Esophagus squamous epithelium (tissue), 5 donors: ENCODE measurements at places on chromosomes 6 and 20.

DNA sequence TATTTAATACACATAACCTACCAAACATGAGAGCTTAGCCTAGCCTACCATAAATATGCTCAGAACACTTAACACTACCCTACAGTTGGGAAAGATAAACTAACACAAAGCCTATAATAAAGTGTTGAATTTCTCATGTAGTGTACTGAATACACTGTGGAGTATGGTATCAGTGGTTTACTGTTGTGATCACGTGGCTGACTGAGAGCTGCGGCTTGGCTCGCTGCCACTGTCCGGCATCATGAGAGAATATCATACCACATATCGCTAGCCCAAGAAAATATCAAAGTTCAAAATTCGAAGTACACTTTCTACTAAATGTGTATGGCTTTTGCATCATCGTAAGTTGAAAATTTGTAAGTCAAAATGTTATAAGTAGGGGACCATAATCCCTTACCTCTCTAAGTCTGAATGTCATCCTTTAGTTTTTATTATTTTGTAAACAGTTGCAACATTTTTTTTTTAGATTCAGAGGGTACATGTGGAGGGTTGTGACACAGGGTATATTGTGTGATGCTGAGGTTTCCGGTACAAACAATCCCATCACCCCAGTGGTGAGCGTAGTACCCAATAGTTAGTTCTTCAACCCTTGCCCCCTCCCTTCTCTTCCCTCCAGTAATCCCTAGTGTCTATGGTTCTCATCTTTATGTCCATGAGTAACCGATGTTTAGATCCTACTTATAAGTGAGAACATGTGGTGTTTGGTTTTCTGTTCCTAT, 14.6 kb upstream of the TAAR1 start:
- DNase-seq = no peak

DNA sequence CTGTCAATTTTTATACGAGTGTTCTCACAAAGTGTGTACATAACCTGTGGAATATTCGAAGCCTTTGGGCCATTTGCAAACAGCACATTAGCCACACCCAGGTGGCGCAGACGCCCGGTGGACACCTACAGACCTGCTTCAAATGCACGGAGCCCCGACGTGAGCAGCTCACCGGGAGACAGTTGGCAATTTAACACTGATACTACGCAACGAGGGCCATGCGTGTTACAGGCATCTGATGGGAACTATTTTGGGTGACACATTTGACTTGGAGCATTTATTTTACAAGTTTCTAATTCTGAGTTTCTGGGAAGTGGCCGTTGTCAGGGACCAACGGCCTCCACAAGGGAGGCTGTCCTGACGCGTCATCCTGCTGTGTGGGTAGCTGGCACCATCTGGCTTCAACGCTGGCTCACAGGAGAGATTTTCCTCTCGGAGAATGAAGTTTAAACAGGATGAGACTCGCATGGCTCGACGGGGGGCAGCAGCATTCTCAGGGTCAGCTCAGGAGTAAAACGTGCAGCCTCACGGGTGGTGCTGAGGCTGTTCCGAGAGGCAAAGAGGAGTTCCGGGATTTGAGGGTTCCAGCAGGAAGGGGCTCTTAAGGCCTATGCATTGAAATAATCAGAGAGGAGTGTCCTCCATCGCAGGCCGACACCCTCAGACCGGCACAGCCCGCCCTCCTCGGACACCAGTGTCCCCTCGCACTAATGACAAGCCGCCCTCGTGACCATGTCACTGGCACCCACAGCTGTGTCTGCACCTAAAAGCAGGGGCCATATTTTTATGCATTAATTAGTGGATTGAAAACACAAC, 207.4 kb downstream of the DLL1 start:
- no peak for DNase-seq

- no peak for DNase-seq
Observed at GRCh38 chr20:18005170-18005989, 36.6 kb downstream of the MGME1 start.

DNA sequence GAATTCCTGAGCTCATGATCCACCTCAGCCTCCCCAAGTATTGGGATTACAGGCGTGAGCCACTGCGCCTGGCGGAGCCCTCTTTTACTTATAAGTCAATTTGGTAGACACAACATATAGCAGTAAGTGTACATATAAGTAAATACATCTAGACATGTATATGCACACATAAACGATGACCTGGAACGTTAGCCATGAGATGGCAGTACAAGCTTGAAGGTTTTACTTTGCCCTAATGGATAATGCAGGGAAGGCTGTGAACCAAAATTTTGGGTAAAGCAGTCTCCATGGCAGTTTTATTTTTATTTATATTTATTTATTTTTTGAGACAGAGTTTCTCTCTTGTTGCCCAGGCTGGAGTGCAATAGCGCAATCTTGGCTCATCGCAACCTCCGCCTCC, 2.4 kb upstream of the GNMT start:
- DNase-seq = no peak

DNA sequence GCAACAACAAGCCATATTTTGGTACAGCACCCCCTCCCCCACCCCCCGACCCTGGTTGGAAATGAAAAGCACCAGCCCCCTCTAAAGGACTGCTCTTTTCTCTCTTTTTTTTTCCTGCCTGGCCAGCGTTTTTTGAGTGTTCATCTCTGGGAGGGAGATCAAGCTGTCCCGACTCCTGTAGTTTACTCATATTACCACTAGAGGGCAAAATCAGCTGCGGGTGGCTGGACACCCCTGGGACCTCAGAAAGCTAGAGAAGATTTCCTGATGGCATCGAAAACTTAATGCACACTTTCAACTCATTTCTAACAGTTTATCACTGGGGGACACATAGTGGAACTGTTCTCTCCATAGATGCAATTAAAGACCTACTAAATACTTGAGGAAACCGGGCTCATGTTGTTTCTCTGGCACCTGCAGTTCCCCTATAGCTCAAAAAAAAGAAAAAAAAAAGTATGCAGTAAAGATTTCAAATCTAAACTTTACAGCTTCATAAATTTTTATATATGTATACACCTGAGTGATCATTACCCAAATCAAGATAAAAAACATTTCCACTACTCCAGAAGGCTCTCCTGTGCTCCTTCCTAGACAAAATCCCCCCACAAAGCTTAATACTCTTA, 24.4 kb downstream of the CNBD2 start:
- no peak for DNase-seq

- no peak for DNase-seq
Observed at GRCh38 chr6:6515691-6516607, 72.6 kb upstream of the LY86 start.

DNA sequence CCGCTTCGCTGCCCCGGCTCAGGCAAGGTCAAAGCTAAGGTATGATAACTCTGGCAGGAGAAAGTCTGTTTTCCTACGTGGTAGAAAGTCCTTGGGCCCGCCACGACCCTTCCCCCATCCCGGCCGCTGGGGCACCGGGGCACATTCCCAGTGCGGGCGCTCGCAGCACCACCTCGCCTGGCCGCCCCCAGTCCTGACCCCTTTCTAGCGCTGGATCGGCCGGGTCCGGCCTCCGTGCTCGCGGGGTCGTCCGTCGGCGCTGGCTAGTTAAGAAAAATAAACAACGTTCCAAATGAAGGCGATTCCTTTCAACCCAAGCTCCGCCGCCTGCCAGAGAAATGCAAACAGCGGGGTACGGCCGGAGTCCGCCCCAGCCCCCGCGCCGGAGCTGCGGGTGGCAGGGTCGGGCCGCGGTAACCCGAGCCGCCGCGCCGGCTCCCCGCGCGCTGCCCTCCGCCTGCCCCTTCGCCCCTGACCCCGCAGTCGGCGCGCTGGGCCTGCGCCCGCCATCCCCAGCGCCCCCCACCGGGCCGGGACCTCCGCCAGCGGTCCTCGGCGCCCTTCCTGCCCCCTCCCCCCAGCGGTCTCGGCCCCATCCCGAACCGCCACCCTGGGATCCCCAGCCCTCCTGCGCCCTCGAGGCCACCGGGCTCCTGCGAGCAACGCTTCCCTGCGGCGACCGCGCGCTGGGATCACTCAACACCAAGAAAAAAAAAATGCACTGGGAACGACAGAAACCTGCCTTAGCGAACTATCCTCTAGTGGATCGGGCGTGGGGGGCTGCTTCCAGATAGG, 37.6 kb downstream of the NCR2 start:
- no peak for DNase-seq

DNA sequence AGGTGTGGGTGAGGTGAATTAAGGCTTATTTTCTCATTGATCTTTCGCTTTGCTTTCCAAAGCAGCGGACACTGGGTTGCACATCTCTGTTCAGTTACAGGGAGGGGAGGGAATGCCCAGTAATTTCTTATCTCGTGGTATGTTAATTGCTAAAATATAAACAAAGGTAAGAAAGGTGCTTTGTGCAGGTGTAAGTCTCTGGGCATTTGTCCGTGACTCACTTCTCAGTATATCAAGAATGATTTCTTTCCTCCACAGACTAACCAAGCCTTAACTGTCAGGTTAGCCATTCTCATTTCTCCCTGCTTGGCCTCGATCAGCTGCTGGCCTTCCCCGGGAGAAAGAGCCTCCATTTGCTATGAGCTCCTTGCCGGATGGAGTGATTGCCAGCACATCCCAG, 862.1 kb downstream of the KIF16B start:
- DNase-seq = no peak

DNA sequence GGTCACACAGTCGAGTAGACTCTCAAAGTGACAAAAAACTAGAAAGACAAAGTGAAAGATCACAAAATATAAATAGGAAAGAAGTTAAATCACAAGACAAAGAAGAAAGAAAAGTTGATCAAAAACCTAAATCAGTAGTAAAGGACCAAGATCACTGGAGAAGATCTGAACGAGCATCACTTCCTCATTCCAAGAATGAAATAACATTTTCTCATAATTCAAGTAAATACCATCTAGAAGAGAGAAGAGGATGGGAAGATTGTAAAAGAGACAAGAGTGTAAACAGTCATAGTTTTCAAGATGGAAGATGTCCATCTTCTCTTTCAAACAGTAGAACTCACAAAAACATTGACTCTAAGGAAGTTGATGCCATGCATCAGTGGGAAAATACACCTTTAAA, 31.6 kb upstream of the GJA10 start:
- no peak for DNase-seq

DNA sequence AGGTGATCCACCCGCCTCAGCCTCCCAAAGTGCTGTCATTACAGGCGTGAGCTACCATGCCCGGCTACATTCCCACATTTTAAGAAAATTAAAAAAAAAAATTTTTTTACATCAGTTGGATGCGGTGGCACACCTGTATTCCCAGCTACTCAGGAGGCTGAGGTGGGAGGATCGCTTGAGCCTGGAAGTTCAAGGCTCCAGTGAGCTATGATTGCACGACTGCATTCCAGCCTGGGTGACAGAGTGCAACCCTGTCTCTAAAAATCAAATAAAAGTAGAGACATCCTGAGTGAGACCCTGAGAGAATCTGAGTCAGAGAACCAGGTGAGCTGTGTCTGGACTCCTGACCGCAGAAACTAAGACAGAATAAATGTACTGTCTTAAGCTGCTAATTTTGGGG, 38.8 kb downstream of the PIM1 start:
- DNase-seq = no peak

DNA sequence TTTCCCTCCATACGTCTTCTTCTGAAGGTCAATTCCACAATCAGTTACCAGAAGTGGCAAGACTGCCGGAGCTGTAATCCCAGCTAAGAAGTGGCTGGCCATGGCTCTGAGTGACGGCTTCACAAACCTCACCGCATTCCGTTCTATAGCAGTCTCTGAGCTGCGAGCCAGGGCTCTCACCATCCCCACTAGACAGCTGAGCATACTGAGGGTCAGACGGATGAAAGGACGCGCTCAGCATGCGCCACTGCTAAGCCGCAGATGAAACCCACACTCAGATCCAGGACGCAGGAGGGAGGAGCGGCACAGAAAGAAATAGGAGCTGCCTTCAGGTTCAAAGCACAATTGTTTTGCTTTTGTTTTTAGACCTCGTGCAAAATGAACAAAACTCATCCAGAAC, 97.9 kb downstream of the ANKRD60 start:
- DNase-seq = no peak

GRCh38 chr6:45586216-45587171, 208.8 kb upstream of the SUPT3H start:
- DNase-seq = no peak

DNA sequence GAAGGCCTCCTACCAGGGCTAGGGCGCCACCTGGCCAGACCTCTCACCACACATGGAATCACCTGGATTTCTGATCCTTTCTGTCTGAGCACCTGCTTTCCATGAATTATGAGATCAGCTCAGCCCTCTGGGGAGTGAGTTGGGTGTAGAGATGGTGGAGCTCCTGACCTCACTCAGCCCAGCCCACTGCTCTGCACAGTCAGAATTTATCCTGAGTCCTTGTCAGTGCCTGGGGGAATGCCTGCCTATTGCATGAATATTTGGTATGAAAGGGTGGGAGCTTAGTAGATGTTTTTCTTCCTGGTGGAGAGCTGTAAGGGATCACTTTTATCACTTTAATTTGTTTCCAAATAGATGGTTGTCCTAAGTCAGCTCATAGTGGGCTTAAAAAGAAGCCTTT, 47.5 kb downstream of the DTD1 start:
- no peak for DNase-seq

DNA sequence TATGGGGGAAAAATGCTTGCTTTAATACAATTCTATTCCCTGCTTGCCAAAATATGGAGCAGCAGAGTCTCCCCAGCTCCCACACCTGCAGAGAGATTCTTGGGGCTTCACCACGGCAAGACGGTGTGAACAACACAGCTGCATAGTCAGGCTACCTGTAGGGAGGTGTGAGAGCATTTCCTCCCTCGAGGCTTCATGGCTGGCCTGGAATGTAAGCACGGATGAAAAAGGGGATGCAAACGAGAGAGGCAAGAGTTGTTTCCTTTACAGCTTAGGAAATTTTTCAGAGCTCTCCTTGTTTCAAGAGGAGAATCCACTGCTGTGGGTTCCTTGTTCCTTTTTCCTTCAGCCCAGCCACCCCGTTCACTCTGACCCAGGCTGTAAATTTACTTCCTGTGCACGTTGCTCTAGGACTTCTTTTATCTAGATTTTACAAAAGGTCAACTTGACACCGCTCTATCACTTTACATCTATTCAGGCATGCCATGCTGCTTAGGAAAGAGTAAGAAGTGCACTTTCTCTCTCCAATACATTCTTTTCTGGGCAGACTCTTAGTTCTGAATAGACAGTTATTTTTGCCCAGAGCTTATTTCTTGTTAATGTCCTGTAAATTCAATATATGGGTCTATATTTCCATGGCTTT, 197.1 kb downstream of the KHDC1L start:
- DNase-seq = no peak

- no peak for DNase-seq
Observed at GRCh38 chr6:83354747-83355146, 76.1 kb downstream of the ME1 start.

GRCh38 chr6:136979206-136979605, 57.1 kb downstream of the SLC35D3 start:
- no peak for DNase-seq

- no peak for DNase-seq
Observed at GRCh38 chr6:123062670-123063069, 66.6 kb downstream of the CLVS2 start.
